ENCODE measurements at places on chromosomes 7 and 10.

GRCh38 chr7:64174941-64175340, 32.1 kb upstream of the ZNF735 start:
- no peak for DNase-seq

- DNase-seq = no peak
Measured at GRCh38 chr7:135910393-135911036, 66.6 kb downstream of the MTPN start.

DNA sequence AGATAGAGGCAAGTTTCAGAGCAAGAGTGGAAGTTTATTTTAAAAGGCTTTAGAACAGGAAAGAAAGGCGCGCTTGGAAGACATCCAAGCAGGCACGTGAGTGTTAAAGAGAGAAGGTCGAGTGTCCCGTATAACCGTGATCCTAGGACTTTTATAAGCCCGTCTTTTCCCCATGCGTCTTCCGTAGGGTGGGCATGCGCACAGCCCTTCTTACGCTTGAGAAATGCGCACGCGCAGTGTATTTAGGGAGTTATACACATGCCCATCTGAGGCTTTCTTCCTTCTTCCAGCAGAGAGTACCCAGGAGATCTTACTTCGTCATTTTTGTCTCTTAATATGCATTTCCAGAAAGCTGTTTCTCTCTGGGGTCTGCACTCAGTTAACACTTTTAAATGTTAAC, 52.4 kb downstream of the CALD1 start:
- peak; percentile 57 for DNase-seq

- DNase-seq = no peak
Measured at GRCh38 chr10:91796331-91797047, 1.7 kb upstream of the TNKS2 start.

DNA sequence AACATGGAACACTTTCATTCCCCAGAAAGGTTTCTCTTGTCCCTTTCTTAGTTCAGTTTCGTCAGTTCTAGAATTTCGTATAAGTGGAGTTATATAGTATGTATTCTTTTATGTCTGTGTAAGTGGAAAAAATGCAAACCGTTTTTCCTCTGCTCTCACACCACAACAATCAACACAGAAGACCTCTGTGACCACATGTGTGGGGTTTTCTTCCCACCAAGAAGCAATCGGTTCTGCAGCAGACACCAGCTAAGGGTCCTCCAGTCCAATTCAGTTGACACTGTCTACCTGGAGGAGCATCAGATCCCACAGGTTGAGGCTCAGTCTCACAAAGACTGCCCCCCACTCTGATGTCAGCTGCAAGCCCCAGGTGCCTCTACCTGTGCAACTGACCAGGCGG, 6.2 kb downstream of the CDC123 start:
- no peak for DNase-seq

- no peak for DNase-seq
Measured at GRCh38 chr7:65265933-65266519, 107.6 kb upstream of the ZNF92 start.

DNA sequence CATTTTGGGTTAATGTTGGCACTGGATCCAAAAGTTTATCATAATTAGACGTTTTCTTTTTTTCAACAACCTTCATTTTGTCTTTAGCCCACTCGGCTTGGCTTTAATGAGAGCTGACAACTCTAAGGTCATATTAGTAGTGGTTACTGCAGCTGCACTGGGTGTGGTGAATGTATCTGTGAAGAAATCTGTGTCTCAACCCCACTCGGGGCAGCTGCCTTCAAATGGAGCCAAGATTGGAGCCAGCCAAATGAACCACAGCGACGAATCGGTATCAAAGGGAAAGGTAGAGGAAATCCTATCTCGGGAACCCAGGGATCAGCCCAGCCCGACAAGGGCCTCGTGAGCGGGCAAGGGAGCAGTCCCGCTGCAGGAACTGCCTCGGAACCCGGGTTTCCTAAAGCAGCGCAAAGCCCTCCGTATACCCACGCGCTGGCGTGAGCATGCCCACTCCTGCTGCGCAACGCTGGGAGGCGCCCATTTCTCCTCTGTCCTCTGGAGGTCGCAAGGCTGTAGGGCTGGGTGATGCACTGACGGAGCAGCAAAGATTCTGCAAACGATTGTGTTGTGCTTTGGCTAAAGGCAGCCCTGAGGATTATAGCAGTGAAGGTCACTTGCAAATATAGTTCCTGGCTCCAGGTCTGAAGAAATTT, 98.7 kb upstream of the MBL2 start:
- peak; percentile 38 for DNase-seq

GRCh38 chr7:21428659-21428941, 717 bp downstream of the SP4 start:
- DNase-seq = no peak

DNA sequence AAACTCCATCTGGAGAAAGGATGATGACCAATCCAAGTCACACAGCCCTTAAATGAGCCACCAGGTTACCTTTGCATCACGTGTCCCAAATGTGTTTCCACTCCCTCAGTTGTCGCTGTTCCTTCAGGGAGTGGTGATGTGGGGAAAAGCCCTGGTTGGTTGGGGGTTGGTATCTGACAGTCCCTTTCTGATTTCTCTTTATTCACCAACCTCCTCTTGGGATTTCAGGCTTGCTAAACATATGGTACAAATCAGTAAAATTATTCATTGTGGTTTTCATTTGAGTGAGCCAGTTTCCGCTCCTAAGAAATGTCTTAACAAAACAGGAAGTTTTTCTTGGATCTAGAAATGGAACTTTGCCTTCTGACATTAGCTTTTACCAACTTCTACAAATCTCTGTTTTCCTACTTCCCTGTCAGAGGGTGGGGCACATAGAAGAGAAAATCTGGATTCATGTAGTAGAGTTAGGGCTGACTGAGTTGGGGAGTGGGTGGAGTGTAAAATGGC, 40.0 kb upstream of the KMT2E start:
- no peak for DNase-seq

DNA sequence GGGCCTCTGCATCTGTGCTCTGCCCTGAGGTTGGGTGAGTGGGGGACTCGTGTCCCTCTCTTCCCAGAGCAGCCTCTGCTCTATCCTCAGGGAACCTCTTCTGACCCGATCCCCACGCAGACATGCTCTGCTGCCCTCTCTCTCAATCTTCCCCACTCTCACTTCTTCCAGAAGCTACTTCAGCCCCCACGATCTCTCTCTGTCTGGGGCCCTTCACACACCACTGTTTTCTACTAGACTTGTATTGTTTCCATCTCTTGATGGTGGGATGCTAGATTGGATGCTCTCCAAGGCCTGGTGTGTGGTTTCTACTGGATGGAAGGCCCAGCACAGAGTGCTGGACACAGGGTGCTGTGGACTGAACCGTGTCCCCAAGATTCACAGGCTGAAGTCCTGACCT, 10.0 kb downstream of the MGMT start:
- DNase-seq = no peak

DNA sequence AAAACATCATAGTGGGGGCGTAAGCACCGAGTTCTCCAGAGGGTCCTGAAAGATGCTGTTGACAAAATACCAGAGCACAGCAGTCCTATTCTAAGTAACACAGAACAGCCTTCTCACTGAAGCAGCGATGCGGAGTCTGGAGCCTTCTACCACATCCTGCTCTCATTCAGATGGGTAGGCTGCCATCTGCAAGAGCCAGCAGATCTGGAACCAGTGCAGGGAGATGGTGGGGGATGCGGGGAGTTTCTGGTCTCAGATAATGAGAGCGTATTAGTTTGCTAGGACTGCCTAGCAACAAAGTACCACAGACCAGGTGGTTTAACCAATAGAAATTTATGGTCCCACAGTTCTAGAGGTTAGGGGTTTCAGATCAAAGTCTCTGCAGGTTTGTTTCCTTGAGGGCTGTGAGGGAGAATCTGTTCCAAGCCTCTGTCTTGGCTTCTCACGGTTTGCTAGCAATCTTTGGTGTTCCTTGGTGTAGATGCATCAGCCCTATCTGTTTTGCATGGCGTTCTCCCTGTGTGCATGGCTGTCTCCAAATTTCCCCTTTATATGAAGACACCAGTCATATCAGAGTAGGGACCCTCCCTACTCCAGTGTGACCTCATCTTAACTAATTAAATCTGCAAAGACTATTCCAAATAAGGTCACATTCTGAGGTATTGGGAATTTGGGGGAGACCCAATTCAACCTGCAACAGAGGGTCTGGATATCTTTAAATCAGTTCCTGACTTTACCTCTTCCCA, 52.0 kb upstream of the STEAP1B start:
- no peak for DNase-seq

DNA sequence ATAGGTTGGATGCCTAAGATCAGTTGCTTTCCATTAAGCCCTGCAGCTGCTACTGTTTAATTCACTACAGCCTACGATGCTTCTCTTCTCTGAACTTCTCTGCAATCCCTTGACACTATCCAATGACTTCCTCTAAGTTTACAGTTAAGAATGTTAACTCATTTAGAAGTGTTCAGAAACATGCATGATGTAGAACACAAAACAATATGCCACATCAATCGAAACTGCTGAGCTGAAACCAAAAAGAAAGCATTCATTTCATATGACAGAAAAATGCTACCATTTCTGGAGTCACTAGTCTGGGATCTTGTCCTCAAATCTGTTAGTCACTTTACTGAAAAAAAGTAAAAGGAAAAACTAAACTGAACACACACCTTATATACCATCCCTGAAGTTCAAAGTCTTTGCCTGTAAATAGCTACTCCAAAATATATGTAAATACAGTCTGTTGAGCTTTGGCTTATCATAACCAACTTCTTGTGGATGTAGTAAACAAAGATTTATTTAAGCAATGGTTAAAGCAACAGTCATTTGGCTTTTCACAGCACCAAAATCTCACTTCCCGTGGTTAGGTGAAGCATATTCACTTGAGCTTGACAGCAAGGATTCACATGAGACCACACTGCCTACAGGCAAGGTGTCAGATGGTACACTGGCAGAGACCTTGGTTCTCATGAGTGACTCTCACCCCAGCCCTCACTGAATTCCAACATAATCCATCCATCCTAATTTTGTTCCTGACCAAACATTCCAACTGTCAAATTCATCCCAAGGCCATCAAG, 187.0 kb downstream of the PPP1R17 start:
- DNase-seq = no peak

- DNase-seq = no peak
Measured at GRCh38 chr10:117934477-117934876, 112.3 kb downstream of the RAB11FIP2 start.

DNA sequence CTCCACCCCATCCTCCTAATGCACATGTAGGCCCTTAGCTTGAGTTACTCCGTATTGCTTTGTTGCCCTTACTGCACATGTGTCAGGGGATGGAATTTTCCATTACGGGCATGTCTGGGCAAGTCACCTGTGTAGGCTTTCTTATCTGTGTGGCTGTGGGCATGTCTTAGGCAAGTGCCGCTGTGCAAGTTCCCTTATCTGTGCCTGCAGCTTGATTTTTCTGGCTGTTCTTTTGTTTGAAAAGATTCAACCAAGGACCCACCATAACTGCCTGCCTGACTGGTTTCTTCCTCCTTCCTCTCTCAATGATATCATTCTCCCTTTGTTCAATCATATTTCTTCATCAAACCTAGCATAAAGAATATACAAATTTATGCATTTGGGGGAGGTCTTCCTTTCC, 88.5 kb downstream of the AKR1D1 start:
- DNase-seq = no peak

DNA sequence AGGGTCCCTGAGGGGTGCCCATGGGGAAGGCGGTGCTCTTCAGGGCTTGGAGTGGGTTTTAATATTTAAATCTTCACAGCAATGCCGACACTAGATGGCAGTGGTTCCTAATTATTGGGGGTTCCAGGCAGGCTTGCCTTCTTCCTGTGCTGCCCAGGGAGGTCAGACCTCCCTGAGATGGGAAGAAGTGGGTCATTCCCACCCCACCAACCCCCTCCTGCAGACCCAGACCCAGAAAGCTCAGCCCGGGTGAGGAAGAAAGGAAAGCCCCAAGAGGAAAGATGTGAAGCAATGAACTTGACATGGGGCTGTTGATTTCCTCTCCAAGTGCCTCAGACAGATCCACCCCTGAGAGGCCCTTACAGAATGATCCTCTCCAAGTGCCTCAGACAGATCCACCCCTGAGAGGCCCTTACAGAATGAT, 85.1 kb upstream of the LANCL2 start:
- DNase-seq = peak; percentile 58
